ENCODE measurements at places on chromosomes 7 and 10.
A peak's percentile ranks its signal among the peaks of the same experiment; 100 is the strongest.

GRCh38 chr10:124864421-124865193, 63.0 kb downstream of the ABRAXAS2 start:
- peak; percentile 17 for DNase-seq

GRCh38 chr10:92997620-92998019, 63.0 kb upstream of the CYP26C1 start:
- DNase-seq: no peak

DNA sequence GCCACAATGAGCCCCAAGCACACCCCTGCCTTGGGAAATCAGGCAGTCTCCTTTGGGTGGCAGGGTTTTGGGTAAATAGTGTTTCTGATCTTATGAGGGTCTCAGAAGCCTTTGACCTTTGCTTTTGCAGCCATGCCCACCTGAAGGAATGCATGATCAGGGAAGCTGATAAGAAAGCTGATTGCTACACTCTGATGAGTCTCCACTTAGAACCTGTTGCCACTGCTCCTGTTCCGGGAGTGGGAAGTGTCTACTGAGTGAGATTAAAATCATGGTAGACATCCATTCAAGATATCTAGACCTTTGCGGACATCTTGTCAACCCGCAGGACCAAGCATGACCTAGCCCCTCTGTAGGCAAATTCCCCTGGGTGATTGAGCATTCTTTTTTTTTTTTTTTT, 282.6 kb downstream of the SKIDA1 start:
- DNase-seq: no peak

- DNase-seq: no peak
Observed at GRCh38 chr7:42704710-42705109, 207.2 kb downstream of the C7orf25 start.

DNA sequence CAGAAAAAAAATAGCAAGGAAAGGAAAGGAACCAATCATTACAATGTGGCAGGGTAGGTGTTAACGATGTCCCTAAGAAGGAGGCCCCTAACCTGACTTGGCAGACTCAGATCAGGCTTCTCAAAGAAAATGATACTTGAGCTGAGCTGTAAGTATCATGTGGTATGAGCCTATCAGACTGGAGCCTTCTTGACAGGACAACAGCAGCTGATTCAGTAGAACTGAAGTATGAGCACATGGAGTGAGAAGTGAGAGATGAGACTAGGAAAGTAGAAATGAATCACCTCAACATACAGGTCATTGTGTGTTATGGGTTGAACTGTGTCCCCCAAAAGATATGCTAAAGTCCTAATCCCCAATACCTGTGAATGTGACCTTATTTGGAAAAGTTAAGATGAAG, 66.3 kb downstream of the MTERF1 start:
- no peak for DNase-seq

Data from foreskin fibroblast (primary cell).